ENCODE measurements at places on chromosomes 6 and 20.
A peak's percentile ranks its signal among the peaks of the same experiment; 100 is the strongest.

DNA sequence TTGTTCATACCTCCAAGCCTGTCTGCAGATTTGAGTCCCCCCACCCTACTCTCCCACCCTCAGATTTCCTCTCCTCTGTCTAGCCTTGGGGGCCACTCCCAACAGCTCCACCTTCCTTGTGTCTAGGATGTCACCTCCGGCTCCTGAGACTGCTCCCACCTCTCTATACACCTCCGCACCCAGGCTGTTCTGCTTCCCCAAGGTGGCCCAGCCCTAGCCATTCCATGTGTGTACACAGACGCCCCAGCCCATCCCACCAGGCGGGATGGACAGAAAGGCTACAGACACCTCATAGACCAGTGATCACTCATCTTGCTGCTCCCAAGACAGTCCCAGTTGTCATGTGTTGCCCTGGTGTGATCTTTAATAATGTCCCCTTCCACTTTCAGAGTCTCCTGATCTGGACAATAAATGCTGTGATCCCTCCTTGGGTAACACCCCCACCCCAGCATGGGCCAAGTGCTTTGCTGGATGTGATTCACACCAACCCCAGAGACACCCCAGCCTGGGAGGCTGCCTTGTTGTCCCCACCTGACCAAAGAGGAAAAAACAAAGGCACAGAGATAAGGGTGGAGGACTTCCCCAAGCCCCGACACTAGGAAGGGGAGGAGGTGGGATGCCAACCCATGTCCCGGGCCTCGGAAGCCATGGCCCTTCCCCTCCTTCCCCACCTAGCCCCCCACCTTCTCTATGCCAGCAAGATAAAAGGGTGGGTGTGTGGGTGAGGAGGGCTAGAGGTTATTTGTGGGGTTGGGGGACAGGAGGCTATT is 36.1 kb downstream of the MDFI start:
- H3K36me3 ChIP-seq, result no peaks in the 10 kb centered on the region
- no peaks in the 10 kb centered on the region for H3K4me1 ChIP-seq
- no peak overlapping the region for H3K27ac ChIP-seq
- H3K27me3 ChIP-seq, result no peaks in the 10 kb centered on the region
- H3K4me3 ChIP-seq, result no peak overlapping the region
- DNase-seq, result no peak

DNA sequence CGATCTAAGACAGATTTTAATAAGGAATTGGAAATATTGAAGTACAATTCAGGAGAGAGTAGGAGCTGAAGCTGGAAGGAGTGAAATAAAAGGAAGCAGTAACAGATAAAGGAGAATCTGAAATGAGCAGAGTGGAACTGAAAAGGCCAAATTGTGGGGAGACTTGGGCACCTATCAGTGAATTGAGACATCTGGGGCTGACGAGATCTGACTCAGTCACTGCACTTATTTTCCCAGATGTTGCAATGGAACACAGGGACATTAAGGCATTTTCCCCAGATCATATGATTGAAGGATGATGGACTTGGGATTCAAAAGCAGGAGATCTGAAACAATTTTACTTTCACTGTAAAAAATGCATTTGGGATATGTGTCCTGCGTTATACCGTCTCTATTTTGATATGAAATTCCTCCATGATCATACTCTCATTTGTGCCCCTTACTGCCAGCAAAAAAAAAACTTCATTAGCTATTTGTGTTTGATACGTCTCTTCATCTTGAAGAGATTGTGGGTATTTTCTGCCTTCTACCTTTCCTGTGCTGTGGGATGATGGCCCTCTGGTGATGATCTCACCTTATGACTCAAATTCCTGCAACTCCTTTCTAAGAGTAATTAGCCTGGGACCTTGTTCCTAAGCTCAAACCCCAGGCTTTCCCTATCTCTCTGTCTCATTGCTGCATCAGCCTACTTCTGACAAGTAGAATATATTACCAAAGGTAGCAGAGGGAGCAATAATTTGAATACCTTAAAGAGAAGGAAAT is 278.5 kb upstream of the MAN1A1 start:
- no peaks in the 10 kb centered on the region for H3K27me3 ChIP-seq
- DNase-seq, result no peak
- H3K4me1 ChIP-seq, result no peaks in the 10 kb centered on the region
- H3K4me3 ChIP-seq, result no peak overlapping the region

DNA sequence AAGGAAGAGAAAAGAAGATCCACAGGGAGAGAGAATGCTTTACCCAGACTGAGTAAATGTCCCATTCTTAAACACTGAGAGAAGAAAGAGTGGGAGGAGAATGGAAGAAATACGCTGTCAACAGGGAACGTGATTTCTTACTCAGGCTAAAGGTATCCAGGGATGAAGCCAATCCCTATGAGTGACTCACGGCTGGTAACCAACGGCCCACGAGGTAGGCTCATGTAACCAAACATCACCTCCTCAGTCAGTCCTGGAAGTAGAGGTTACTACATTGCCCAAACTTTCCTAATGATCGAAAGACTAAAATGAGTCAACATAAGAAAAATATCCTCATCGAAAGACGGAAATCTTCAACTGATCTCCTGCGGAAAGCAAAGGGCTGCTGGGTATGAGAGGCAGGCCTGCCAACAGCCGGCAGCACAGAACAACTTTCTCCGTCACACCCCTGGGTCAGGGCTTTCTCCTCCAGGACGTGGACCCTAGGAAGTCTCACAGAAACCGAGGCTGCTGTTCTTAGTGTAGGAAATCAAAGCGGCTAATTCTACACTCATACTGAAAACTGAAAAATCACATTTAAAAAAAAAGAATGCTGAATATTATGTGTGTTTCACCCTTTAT is 292.6 kb downstream of the GMDS start:
- H3K27ac ChIP-seq, result no peak overlapping the region
- H3K4me3 ChIP-seq, result no peak overlapping the region
- DNase-seq, result no peak
- H3K27me3 ChIP-seq, result no peaks in the 10 kb centered on the region

GRCh38 chr6:79544299-79544927 is 7.2 kb upstream of the LCA5 start:
- no peaks in the 10 kb centered on the region for H3K4me1 ChIP-seq
- no peak overlapping the region for H3K4me3 ChIP-seq
- H3K36me3 ChIP-seq, result peaks cover 11% of the 10 kb centered on the region
- no peaks in the 10 kb centered on the region for H3K27me3 ChIP-seq

DNA sequence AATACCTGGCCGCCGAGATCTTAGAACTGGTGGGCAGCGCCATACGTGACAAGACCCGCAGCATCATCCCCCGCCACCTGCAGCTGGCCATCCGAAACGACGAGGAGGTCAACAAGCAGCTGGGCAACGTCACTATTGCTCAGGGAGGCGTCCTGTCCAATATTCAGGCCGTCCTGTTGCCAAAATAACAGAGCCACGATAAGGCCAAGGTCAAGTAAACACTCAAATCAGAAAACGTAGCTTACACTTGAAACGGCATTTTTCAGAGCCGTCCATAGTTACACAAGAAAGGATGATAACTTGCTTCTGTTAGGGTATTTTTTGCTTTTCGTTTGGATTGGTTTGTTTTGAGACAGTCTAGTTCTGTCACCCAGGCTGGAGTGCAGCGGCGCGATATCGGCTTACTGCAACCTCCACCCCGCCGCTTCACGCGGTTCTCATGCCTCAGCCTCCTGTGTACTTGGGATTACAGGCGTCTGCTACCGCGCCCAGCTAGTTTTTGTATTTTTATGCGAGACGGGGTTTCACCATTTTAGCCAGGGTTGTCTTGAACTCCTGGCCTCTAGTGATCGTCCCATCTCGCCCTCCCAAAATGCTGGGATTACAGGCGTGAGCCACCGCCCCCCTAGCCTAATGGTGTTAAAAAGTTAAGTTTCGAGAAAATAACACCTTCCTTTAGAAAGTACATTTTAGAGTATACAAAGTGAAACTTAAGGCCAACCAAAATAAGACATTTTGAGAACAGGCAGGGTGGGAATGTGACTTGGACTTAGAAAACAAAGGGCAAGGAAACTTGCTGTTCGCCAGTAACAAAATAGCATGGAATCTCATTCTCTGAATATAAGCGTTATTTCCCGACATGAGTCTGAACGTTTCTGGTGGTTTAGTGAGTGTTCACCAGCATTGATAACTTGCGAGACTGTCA is 42.8 kb upstream of the HFE start:
- no peaks in the 10 kb centered on the region for H3K27me3 ChIP-seq
- peak overlapping the region; percentile 50 for H3K4me3 ChIP-seq
- H3K4me1 ChIP-seq, result peaks cover 7% of the 10 kb centered on the region
- peak overlapping the region; percentile 98 for H3K27ac ChIP-seq
- no peaks in the 10 kb centered on the region for H3K36me3 ChIP-seq
- peak; percentile 86 for DNase-seq

DNA sequence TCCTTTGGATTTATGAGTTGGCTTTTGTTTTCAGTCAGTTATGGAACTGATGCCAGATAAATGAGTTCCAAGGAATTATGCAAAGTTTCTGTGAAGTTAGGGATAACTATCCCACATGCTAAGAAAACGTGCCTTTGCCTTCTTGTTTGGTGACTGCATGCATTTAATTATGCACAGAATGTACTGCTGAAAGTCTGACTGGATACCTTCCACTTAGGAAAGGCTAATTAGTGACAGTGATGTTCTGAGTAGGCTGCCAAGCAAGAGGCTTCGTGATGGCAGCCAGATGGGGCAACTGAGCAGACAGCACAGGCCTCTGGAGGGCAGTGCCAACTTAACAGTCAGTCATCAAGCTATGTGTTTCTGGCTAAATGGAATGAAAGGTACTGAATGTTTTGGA is 289.9 kb downstream of the CD109 start:
- no peaks in the 10 kb centered on the region for H3K27me3 ChIP-seq
- no peak for DNase-seq
- H3K4me1 ChIP-seq, result no peaks in the 10 kb centered on the region
- no peaks in the 10 kb centered on the region for H3K36me3 ChIP-seq
- no peak overlapping the region for H3K27ac ChIP-seq

DNA sequence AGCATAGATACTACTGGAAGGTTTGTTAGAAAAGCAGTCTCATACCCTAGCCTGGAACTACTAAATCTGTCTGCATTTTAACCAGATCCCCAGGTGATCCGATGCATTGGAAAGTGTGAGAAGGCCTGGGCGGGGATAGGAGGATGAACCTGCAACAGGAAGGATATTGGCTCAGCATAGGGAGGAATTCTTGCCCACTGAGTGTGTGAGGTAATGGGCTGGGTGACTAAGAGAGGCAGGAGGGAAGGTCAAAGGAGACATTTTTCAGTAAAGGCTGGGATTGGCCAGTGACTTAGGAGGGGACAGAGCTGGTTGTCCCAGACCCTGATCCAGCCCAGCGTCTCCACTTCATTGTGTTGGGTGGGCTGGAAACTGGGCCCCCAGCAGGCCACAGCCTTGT is 191.0 kb upstream of the LRFN2 start:
- no peak for DNase-seq
- H3K27ac ChIP-seq, result no peak overlapping the region
- H3K36me3 ChIP-seq, result no peaks in the 10 kb centered on the region
- no peak overlapping the region for H3K4me3 ChIP-seq
- H3K4me1 ChIP-seq, result peaks cover 4% of the 10 kb centered on the region
- peaks cover 2% of the 10 kb centered on the region for H3K27me3 ChIP-seq

DNA sequence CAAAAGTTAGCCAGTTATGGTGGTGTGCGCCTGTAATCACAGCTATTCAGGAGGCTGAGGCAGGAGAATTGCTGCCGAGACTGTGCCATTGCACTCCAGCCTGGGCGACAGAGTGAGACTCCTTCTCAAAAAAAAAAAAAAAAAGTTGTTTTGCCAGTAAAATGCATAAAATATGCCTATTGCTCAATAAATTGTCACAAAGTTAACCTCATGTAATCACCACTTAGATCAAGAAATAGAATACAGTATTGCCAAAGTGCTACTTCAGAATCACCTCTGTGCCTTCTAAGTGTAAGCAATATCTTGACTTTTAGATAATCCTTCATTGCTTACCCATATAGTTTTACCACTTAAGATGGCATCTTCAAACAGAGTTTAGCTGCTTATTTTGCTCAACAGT is 80.7 kb downstream of the TRMT11 start:
- DNase-seq, result no peak
- H3K36me3 ChIP-seq, result peaks cover 4% of the 10 kb centered on the region
- no peak overlapping the region for H3K4me3 ChIP-seq
- no peak overlapping the region for H3K27ac ChIP-seq
- H3K27me3 ChIP-seq, result no peaks in the 10 kb centered on the region
- peaks cover 10% of the 10 kb centered on the region for H3K4me1 ChIP-seq

Measured in lung (tissue), 17 donors.